CD4-positive, alpha-beta T cell treated with Interleukin-21 for 1 hour (primary cell): ENCODE measurements at places on chromosomes 5 and 9.

DNA sequence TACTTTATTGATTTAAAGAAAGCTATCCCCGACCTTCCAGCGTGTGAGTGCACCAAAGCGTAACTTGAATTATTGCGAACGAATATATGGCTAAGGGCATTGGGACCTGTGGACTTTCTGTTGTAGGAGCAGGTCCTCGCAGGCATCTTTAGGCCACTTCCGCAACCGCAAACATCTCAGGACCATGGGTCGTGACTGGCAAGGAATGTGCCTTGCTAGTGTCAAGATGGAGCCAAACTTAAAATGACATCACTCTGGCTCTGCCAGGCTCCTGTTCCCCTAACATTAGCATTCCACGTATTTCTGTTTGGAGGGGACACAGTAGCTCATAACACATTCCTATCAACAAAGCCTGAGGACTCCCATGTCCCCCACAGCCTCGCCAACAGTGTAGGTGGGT, 44.1 kb upstream of the OLFM1 start:
- DNase-seq = no peak

GRCh38 chr5:112412346-112412745, 6.7 kb downstream of the EPB41L4A start:
- DNase-seq = no peak

DNA sequence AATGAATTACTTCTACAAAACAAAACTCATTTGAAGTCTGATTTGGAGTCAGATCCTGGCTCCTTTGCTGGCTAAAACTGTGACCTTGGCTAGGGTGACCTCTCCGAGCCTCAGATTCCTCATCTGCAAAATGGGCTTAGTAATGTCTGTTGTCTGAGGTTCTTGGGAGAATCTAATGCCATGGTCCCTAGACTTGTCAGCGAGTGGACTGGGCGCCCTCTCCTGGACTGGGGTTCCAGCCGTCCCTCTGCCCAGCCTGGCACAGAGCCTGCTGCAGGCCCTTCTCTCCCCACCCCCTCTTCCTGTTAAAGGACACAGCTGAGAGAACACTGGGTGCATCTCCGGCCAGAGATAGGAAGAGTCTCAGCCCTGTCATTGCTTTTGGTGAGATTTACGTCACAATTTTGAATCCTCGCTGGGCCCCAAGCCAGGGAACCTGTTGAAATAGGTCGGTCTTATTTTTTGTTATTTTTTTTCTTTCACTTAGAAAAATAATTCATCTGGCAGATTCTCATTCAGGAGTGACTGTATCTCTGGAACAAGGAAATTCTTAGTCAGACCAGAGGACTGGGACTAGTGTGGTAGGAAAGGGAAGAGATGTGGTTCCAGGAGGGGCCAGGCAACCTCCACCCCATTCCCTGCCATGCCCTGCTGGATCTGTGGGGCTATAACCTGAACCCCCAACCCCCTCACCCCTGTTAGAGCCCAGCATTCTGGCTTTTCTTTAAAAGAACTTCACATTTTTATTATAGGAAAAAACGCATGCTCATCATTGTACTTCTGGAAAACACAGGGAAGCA, 48.2 kb upstream of the RPL26L1 start:
- DNase-seq = peak; percentile 36

GRCh38 chr9:18705796-18706392, 231.9 kb downstream of the ADAMTSL1 start:
- DNase-seq = no peak

DNA sequence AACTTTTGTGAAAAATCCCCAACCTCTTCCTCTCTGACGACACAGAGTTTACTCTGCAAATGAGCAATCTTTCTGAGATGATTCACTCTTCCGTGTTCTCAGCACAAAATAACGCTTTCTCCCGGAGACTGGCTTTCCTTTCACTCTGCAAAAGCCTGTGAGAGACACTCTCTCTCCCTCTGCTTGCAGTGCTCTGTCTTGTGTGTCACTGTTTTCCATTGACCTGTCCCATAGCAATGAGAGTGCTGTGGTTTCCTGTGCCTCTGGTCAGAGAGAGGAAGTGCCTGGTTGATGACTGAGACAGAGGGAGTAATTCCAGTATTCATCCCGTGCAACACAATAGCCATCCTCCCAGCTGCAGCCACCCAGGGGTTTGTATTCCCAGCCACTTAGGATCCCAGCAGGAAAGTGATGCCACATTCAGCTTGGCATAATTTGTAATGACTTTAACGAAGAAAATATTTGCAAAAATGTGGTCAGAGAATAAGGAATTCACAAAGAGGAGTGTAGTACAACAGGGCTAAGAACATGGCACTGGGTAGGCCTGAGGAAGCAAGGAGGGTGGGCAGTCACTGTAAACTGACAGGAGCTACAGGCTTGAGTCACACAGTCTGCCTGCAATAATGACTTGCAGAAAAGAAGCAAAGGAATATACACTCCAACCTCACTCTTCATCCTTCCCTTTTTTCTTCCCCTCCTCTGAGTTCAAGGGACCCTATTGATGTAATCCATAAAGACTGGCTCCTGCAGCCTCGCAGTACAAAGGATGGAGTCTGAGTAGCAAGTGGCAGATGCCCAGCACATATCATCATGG, 463.5 kb upstream of the RGMB start:
- no peak for DNase-seq

DNA sequence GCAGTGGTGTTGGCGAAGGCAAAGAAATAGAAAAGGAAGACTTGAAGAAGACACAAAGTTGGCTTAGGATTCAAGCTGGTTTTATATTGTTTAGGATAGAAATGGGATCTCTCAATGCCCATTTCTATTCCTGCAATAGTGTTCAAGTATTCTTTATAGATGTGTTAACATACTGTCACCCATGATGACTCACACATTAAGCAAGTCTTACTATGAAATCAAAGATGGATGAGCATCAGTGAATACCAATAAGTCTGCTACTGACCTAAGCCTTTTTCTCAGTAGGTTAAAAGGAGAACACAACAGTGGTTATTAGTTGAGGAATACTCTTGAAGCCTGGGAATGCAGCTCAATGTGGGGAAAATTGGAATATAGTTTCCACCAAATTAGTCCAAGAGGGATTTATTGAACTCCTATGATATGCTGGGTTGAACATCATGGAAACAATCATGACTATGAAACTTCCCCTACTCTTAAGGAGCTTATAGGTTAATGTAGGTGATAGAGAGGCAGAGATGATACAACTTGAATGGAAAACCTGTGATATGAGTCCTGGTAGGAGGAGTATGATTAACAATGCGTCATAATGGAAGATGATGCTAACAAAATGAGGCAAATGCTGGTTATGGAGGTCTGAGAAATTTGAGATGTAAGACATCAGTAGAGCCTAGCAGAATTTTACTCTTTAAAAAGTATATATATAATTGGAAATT, 417.1 kb upstream of the DAP start:
- no peak for DNase-seq
